ENCODE measurements at places on chromosomes 11 and 22.

DNA sequence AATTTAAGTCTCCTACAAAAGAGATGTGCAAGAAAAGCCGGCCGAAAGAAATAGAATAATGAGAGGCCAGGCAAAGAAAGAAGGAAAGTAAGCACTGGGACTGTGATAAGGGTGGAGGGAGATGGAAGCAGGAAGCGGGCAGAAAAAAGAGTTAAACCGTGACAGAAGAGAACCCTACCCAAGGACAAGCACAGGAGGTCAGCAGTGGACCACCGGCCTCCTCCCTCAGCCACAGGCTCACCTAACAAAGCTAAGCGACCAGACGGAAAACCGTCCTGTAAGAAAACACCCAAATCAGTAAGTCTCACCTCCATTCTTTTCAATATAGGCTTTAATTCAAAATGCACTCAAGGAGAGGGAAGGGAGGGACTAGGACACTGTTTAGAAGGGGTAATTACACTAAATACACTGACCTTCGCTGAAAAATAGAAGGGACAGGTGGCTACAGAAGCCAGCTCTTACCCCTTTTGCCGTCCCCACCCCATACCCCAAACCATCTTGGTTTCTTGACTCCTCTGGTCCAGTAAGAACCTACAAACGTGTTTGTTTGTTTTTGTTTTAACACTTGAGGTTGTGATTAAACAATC is 1.9 kb downstream of the FAM181B start:
- DNase-seq, result no peak

DNA sequence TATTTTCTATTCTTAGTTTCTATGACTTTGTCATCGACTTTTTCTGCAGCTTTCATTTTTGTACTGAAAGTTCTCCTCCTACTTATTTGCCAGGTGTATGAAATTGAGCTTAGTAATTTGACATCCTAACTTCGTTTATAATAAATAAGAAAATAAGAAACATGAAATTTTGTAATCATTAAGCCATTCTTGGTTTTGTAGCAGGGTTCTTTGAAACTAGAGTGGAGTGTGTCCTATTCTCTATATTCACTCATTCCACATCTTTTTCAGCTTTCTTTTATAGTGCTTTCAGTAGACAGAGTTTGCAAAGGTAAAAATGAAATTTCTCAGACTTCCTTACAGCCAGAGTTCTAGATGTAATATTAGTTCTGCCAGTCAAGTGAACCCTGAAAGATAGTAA is 47.8 kb downstream of the FANCF start:
- DNase-seq, result no peak

DNA sequence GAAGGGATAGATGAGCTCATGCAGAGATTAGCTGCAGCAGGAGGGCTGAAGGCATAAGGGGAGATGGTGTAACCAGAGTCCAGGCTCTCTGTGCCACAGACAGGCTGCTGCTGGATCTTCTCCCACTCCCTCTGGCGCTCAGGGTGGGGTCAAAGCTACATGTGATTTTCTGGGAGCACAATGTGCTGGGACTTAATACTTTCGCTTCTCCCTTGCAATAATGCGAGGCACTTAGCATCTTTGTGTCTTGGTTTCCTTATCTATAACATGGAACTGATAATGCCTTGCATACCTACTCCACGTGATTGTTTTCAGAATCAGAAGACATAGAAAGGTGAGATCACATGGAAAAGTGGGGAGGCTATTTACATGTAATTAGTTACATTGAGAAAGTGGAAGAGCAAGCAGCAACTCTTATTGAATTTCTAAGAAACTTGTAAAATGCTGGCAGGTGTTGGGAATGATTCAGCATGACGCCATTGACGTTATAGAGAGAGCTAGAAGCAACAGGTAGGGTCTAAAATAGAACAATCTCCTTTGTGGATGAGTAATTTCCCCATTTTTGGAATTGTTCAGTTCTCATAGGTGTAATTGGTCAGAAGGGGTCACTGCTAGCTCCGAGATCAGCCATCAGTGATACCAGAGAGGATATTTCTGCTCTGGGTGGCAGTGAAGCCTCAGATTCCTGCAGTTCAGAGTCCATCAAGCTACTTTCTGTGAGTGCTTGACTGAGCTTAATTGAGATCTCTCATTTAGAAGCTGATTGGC is 8.2 kb upstream of the OR9I1 start:
- DNase-seq, result no peak

DNA sequence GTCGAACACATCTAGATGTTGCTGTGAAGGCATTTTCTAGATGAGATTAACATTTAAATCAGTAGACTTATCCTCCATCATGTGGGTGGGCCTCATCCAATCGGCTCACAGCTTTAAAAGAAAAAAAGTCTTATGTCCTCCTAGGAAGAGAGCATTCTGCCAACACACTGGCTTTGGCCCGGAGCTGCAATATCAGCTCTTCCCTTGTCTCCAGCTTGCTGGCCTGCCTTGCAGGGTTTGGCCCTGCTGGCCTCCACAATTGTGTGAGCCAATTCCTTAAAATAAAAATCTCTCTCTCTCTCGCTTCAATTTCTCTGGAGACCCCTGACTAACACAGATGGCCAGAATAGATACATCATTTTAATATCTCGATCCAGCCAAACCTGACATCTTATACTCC is 13.1 kb upstream of the ABCC8 start:
- no peak for DNase-seq

- no peak for DNase-seq
These were observed 16.6 kb upstream of the STK33 start for GRCh38 chr11:8610532-8611116.

DNA sequence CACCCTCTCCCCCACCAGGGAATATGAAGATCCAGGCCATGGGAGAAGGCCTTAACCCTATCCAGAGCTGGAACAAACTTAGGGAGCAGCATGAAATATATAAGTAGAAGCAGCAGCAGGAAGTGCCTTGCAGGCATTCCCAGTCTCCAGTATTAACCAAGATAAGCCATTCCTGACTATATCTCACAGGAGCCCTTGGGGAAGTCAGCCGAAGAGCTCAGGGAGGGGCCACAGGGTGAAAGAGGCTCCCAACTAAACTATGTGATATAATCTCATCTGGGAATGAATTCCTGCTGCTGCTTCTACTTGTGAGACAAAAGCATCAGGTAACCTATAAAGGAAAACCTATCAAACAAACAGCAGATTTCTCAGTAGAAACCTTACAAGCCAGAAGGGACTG is 36.1 kb upstream of the GUCY1A2 start:
- DNase-seq, result no peak

GRCh38 chr22:38383417-38383816 is 66.2 kb upstream of the CSNK1E start:
- DNase-seq, result no peak

DNA sequence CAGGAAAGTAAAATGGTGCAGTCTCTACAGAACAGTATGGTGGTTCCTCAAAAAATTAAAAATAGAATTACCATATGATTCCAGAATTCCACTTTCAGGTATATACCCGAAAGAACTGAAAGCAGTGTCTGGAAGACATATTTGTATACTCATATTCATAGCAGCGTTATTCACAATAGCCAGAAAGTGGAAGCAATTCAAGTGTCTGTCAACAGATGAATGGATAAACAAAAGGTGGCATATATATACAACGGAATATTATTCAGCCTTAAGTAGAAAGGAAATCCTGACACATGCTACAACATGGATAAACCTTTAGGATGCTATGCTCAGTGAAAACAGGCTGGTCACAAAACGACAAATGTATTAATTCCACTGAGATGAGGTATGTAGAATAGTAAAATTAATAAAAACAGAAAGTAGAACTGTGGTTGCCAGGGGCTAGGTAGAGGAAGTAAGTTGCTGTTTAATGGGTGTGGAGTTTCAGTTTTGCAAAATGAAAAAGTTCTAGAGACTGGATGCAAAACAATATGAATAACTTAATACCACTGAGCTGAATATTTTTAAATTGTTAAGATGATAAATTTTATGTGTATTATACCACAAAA is 14.5 kb downstream of the SAA1 start:
- no peak for DNase-seq

- DNase-seq, result no peak
These were observed 31.2 kb downstream of the ARHGAP8 start for GRCh38 chr22:44783581-44783980.

- no peak for DNase-seq
These were observed 11.0 kb downstream of the OTUB1 start for GRCh38 chr11:63997104-63997700.

- DNase-seq, result no peak
These were observed 46.2 kb upstream of the LMO1 start for GRCh38 chr11:8309862-8310261.

DNA sequence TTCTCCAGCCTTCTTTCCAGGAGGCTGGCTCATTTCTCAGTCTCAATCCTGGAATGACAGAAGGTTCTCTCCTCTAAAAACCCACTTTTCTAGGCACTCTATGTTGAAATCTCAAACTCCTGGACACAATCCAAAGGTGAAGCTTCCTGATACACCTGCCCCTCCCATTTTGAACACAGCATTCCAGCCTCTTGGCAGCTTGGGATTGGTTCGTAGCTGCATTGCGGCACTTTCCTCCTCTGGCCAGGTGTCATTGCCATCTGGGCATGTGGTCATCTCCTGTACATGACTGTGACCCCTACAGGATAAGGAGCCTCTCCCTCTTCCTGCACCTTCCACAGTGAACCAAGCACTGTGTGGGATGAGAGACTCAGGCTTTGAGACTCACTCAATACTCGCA is 230.2 kb upstream of the B3GAT1 start:
- no peak for DNase-seq

- no peak for DNase-seq
These were observed 14.9 kb downstream of the SMCO4 start for GRCh38 chr11:93528252-93528651.

DNA sequence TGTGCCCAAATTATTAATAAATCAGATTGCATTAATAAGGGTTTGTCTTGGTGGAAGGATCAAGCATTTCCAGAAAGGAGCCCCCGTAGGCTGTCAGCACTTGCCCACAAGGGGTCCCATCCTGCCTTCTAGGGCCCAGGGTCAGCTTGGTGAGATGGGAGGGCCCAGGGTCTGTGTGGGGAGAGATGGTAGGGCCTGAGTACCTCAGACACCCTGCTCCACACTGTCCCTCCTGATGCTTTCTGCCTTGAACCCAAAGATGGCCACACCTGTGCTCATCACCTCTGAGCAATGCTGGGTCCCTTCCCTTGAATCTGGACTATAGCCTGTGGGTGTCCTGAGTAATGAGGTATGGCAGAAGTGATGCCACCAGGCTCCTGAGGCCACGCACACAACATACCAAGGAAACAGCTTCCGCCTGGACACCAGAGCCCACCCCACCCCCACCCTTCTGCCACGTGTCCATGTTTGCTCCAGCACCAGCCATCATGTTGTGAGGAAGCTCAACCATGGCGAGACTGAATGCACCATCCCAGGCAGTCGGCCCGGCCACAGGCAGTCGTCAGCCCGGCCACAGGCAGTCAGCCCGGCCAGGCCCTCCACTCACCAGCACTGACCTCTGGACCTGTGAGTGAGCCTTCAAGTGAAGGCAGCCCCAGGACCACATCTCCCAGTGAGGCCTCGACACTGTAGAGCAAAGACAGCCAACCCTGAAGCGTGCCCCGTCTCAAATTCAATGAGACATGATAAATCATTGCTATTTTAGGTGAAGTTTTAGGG is 6.8 kb downstream of the BET1L start:
- no peak for DNase-seq

- no peak for DNase-seq
These were observed 1.2 kb downstream of the DRAP1 start for GRCh38 chr11:65920372-65920802.

DNA sequence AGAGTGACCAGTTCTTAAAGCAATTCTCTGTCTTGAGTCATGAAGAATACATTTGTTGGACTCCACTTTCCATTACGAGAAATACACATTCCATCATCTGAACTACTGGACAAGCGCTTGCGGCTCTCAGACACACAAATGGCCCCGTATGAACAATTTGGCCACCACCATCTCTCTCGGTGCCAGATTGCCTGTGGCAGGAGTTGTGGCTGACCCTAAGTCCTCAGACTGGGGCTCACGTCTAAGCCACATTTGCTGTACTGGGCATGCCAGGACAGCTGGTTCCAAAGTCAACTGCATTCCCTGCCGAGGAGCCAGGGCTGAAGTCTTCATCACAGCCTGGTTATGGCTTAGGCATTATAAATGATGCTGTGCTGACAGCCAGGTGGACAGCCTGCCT is 227.5 kb downstream of the MIAT start:
- DNase-seq, result no peak

DNA sequence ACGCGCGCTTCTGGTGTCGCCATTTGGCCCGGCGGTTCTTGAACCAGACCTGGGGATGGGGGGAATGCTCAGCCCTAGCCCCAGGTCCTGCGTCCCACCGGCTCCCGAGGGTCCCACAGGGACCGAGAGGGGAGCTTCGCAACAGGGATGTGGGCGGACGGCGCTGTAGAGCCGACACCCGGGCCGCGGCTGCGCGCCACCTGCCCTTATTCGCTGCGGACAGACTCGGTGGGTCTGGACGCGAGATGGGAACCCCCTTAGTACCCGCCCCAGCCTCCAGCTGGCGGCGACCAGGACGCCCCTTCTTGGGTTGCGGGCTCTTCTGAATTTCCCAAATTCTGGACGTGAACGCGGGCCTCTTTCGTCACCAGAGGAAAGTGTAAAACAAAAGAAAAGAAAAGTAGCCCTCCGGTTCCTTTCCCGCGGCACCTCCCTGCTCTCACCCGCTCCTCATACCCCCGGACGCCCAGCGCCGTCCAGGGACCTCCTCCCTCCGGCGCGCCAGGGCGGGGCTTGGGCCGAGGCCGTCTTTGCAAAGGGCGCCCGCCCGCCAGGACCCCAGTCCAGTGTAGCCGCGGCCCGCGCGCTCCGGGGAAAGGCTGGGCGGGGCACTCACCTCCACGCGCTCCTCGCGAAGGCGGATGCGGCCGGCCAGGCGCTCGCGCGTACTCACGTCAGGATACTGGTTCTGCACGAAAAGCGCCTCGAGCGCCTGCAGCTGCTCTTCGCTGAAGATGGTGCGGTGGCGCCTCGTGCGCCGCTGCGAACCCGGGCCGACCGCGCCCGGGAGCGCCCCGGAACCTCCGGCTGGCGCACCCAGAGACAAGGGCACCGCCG is 827 bp downstream of the GSC2 start:
- no peak for DNase-seq

- DNase-seq, result no peak
These were observed 37.0 kb downstream of the ETS1 start for GRCh38 chr11:128550261-128550821.

Measured in HepG2 (cell line).